ENCODE measurements at places on chromosomes 6 and 20.

- DNase-seq = no peak
Measured at GRCh38 chr20:9838378-9839295, at the start of gene PAK5. Gene PAK5, minus strand, starts transcription at chr20:9839076. Its CDS starts 194,748 bp downstream, at chr20:9644328.

DNA sequence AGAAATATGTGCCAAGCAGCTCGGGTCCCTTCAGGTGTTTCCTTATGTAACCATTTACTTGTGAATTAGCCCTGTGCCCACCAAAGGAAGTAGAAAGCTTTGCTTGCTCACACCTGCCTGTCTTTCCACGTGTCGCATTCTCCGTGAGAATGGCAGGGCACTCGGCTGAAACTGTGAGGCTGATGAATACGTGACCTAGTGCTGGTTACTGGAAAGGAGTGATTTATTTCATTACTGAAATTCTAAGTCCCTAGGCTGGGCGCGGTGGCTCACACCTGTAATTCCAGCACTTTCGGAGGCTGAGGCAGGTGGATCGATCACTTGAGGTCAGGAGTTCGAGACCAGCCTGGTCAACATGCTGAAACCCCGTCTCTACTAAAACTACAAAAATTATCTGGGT, 45.9 kb upstream of the TULP1 start:
- no peak for DNase-seq

DNA sequence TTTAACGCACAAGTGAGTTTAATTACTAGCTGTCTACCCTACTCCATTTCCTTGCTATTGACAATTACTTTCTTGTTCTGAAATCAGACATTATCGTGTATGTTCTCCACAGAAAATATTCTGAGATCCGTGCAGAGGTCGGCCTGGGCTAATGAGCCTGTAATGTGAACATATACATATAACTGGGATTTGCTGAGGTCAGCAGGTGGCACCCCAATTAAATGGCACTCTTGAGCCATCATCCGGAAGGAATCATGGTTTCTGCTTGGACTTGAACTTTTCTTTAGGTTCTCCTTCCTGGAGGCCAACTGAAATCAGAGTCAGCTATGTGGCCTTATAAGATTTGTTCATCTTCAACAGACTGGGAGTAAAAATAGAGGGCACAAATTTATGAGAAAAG, 3.6 kb downstream of the HLA-DQB1 start:
- no peak for DNase-seq

- no peak for DNase-seq
Measured at GRCh38 chr6:162442687-162443086, 284.9 kb downstream of the PRKN start.

DNA sequence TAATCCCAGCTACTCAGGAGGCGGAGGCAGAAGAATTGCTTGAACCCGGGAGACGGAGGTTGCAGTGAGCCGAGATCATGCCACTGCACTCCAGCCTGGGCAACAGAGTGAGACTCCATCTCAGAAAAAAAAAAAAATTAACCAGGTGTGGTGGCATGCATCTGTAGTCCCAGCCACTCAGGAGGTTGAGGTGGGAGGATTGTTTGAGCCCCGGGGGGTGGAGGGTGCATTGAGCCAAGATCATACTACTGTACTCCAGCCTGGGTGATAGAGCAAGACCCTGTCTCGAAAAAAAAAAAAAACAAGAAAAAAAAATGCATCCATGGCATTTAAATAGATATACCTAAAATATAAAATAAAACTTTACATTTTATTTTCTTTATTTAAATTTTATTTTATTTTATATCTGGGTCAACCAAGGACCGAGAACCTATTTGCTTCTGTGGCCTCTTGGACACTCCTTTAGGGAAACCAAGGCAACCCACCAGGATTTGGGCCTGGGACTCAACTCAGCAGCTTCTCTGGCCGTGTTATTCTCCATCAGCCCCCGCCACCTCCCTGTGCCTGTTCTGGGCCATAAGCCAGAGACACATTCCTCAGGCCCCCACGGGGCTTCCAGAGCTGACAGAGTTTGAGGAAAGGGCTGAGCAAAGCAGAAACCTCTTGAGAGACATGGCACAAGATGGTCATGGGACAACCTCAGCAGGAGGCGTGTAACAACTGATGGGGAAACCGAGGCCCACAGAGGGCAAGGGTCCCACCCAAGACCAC, 6.2 kb downstream of the SNTA1 start:
- no peak for DNase-seq

GRCh38 chr20:4190792-4191519, 175.6 kb upstream of the RNF24 start:
- no peak for DNase-seq

Measured in kidney capillary endothelial cell (primary cell).